Bladder microvascular endothelial cell (primary cell): ENCODE measurements at places on chromosomes 7 and 10. TPM values are rescaled to one million over a fixed set of nuclear protein-coding genes. Genes with fewer than 3 reads are reported as not detected.

PNLIPRP3 gene
- not detected in 2 replicates for total RNA-seq

CLCN1 gene
- not detected in 2 replicates for total RNA-seq

CCDC7 gene
- total RNA-seq: 3.9 and 12.9 TPM in 2 replicates

C10orf105 gene
- total RNA-seq: not detected in 2 replicates

ARHGEF5 gene
- total RNA-seq: 0.06 and 0.16 TPM in 2 replicates

LRRC17 gene
- 1.1 and 4.1 TPM in 2 replicates for total RNA-seq
